NCI-H1105 treated with DMSO at 0.1 percent for 48 hours (cell line): ENCODE measurements at places on chromosomes 2 and 18.

- no peak for DNase-seq
Measured at GRCh38 chr18:33532978-33533377, 45.0 kb upstream of the ASXL3 start.

GRCh38 chr2:105526000-105526925 lies 127.4 kb upstream of the FHL2 start:
- no peak for DNase-seq

DNA sequence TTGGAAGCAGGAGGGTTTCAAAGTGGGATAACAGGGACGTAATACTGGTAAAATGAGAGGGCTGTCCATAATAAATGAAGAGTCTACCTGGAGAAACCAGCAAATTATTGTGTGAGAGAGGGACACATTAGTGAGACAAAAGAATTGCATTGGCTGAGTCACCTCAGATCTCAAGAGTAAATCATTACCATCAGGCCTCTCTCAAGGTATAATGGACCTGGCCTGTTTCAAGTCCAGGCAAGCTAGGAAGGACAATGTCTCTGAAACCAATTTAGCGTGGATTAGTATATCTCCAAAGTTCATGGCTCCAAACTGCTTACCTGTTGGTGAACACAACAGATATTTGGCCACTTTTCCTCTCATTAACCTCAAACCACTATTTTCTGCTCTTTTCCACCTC lies 471.4 kb downstream of the CMPK2 start:
- peak; percentile 72 for DNase-seq

- DNase-seq, result no peak
Measured at GRCh38 chr18:25164848-25165811, 186.8 kb downstream of the ZNF521 start.

GRCh38 chr2:98952966-98953365 lies 16.9 kb upstream of the CRACDL start:
- no peak for DNase-seq

DNA sequence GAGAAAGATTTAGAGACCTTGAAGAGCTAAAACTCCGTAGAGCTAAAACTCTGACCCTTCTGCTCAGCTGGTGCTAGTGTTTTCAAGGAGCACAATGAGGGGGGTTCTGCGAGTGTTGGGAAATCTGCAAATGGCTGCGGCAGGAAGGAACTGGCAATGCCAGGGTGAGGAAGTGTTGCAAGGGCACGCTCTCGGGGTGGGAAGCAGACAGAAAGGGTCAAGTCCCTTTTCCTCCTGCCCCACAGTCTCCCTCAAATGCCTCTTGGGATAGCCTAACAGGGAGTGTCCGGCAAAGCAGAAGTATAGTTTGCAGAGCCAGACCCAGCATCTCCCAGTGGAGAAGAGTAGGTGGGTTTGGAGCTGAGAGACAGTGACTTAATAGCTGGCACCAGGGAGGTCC lies 60.5 kb downstream of the NCAPH start:
- no peak for DNase-seq

DNA sequence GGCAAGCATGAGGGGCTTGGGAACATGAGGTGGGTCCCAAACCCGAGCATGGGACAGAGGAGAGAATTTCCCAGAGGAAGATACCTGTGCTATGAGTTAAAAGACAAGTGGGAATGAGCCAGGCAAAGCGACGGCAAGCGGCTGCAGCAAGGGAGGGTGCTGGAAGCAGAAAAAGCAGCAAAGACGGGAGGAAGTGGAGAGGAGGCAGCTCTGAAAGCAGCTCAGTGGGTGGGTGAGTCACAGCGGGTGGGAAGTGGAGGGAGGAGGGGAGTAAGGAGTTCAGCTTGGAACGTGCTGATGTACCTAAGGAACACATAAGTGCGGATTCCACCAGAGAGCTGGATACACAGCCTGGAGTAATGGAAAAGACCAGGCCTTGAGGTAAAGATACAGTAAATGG lies 41.4 kb downstream of the THUMPD2 start:
- DNase-seq, result no peak

DNA sequence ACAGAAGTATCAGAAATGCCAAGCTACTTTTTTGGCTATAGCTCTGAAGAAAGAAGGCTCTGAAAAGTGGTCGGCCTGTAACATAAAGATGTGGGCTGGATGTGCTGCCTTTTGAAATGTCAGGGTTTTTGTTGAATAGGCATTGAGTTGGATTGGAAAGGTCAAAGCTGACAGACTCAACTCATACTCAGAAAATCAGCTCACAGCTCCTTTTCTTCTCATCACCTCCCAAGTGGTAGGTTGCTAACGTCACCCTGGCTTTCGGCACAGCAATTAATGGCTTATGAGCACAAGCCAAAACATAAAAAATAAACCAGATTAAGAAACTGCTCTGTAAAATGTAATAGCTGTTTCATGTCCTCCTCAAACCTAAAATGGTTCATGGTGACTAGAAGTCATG lies 68.3 kb downstream of the KCNF1 start:
- no peak for DNase-seq

DNA sequence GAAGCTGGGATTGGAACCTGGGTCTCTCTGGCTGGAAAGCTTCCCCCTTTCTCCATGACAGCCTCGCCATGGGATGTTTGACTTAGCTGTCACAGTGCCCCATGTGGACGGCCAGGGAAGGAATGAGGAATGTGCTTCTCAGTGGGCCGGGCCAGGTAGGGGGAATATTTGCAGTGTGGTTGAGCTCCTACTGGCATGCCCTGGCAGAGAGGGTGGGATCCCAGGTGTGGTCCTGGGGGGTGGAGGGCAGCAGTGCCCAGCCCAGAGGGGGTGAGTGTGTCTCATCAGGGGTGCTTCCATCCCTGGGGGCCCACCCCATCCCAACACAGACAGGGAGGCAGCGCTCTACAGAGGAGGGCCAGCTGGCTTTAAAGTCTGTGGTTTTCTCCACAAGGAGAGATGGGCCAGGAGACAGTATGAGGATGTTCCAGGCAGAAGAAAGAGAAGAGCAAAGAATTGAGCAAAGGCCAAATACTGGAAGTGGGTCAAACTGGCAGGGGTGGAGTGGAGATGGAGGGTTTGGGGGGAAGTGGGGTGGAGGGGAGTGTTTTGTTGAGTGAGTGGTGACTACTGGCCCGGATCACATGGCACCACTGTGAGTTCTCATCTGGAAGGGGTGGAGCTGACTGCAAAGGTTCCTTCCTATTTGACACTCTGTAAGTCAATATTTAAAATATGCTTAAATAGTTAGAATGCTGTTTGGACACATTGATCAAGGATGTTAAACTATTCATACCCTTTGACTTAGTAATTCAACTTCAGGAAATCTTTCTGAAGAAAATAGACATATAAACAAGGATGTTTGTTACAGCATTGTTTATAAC lies 94.0 kb downstream of the MYCN start:
- no peak for DNase-seq

DNA sequence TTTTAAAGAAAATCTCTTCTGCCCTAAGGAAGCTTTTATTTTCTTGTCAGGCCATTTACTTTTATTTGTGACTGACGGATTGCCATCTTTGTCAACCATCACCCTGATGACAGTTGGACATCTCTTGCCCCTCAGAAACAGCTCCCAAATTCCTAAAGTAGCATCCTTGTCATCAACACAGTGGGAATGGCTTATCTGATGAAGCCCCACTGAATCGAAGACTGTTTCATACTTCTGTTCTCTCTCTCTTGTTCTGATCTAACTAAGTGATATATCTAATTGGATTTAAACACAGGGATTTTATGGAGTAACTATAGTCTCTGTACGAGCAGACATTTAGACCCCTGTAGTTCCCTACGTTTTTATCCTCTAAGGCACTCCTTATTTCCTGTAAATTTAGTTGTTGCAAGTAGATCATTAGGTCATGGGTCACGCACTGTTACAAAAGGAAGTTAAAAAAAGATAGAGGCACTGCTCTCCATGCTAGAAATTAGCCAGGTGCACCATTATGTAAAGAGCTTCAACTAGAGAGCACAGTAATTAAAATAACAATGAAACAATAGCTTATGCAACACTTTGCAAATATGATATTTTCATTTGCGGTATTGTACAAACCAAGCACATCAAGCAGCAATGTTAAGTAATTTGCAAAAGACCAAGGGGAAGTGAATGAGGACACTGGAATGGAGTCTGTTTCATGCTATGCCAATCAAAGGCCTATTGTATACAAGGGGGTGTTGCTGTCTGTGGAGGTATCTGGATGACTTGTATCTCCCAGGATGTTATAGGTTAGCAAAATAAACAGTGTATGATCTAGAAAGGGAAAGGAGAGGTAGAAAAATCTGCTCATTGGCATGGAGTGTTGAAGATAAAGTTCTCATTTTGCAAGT lies 284.7 kb downstream of the LRRTM1 start:
- DNase-seq, result peak; percentile 59

DNA sequence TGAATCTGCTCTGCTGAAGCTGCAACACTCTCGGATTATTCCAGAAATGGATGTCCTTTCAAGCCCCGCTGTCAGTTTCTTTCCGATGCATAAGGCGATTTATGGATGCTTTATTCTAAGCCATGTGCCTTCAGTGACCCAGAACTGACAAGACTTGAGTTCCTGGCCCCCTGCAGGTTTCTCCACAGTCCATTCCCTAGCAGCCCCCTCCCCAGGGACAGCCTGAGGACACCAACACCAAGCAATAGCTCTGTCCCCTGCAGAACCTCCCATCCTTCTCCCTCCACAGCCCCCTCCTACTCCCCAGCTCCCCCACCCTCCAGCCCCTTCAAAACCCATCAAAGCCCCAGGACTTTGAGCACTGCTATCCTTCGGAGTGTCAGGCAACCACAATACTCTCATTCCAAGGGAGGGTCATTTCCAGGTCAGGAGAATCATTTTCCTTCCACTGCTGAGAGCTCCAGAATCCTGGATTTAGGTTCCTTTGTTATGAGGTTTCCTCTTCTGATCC lies 24.6 kb upstream of the SPP2 start:
- no peak for DNase-seq

GRCh38 chr2:30321466-30321865 lies 90.1 kb downstream of the LBH start:
- no peak for DNase-seq

- DNase-seq, result no peak
Measured at GRCh38 chr2:120433816-120434290, 87.9 kb downstream of the INHBB start.

DNA sequence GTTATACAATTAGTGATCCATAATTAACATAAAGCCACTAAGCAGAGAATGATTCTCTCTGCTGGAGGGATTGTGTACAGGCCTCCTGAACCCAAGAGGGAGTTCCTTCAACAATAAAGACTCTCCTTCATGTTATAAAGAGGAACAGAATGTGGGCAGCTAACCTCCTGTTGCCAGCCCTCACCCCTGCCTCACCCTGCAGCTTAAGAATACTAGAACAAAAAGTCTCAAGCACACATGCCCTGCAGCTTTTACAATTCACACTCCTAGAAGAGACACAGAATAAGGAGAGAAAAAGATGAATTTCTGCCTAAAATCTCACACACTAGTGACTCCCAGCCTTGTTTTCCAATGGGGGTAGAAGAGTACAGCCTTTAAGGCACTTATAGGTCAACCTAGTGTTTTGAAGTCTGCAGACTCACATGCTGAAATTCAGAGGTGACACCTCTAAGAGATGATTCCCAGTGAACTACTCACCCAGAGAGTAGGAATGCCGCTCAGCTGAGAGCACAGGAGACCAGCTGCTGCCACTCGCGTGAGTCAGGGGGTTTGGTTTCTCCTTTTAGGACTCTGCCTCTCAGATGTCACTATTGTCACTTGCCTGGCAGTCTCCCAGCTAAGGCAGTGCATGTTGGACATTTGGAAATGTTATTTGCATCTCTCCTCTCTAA lies 32.5 kb upstream of the IL1RL1 start:
- DNase-seq, result no peak

- no peak for DNase-seq
Measured at GRCh38 chr18:50232419-50232818, 33.9 kb downstream of the CFAP53 start.

DNA sequence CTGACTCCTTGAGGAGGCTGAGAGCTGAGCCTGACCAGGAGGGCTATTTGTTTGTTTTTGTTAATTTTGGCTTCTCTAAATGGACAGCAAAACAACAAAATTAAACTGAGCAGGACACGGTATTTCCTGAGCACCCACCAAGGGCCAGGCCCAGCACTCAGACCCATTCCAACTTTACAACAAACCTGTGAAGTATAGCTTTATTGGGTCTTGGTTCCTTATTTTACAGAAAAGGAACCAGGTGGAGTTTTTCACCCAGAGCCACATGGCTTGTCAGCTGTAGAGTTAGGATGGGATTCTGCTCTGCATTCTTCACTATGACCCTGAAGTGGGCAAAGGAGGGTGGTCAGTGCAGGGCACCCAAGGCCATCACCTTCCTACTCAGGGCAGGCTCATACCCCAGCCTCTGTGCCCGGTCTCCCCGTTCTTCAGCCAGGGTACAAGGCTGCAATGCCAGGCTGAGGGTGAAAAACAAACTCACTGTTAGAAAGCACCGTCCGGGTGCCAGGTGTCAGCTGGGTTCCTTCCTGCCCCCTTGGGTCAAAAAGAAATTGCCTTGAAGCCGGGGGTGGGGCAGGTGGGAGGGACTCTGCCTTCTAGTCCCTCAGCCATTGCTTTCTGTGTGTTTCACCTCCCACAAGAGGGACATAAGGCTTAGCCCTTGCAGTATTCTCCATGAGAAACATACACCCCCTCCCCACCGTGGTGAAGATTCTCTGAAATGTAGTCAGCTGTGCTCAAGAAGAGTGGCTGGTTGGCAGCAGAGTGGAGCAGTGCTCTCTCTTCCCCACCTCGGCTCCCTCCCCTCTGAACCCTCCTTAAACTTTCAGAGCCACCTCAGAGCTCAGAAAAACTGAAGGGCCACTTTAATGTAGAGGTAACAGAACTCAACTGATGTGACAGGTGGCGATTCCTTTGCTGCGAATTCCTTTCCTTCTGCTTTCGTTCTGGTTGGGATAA lies 2.2 kb downstream of the PSD4 start:
- DNase-seq, result no peak

DNA sequence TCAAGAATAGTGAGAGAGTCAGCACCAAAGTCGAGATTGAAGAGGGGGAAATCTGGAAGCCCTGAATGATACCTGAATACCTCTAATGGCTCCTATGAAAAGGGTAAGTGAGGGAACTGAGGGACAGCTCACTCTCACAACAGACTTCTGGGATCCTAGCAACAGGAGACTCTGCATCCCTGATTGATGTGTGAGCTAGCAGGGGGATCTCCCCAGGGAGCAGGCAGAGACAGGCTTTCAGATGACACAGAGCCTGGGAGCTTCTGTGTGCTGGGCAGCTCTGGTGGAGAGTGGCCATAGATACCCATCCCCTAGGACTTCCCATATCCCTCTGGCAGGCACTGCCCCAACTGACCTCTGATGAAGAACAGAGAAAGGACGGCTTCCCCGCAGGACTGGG lies 206.2 kb downstream of the EXOC6B start:
- no peak for DNase-seq
